ENCODE measurements at places on chromosomes 2 and 18. TPM values are rescaled to one million over a fixed set of nuclear protein-coding genes. Genes with fewer than 3 reads are reported as not detected.

FEV gene
- total RNA-seq: not detected

DNA sequence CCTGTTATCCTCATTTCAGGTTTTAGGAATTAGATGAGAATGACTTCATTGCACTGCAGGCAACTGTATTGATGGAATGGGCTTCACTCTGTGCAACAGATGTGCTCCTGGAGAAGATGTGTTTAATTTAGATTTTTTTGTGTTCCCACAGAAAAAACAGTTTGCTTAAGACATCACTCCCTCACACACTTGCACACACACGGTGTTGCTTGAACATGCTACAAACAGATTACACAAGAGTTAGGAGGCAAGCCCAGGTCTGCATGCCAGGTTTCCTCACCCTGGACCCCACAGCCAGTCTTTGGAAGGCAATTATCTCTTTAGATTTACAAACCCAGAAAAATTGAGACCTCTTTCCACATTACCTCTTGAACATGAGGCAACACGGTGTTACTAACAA lies 93.7 kb upstream of the KLHL29 start:
- DNase-seq: no peak

INPP5D gene
- under 0.01 TPM for total RNA-seq

DNA sequence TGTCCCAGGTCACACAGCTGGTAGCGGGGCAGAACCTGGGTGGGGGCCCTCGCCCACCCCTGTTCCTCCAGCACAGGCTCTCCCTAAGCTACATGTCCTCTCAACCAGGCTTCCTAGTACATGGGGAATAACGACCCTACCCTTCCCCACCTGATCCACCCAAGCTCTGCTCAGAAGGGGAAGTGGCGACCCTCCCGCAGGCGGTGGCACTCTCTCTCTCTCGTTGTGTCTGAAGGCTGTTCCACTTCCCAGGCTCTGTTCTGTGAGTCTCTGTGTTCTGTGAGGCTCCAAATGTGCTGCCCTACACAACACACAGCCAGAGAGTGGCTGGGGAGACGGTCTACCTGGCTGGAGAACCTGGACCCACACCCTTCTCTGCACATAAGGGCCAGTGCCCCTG lies 135.8 kb downstream of the COPS8 start:
- DNase-seq: no peak

C2orf92 gene
- total RNA-seq: 2.5 TPM

POTEC gene
- 0.36 TPM for total RNA-seq

DOK1 gene
- 89.8 TPM for total RNA-seq

- DNase-seq: no peak
Measured at GRCh38 chr2:72822794-72823193, 3.0 kb downstream of the EXOC6B start.
